ENCODE measurements at places on chromosomes 3 and 15.

DNA sequence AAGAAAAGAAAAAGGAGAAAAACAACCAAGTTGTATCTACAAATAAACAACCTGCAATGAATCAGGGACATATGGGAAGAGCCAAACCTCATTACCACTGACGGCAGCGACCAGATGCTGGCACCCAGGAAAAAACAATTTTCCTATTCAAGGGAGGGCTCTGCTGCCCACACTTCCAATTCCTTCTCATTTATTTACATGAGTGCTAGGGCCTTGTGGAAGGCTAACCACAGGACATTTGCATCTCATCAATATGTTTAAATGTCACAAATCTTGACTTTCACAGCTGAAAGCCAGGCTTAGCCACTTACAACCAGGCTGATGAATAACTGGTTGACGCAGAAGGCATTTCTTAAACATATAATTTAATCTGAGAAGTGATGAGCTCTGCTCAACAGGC is 36.0 kb downstream of the RFTN1 start:
- no peak for DNase-seq

DNA sequence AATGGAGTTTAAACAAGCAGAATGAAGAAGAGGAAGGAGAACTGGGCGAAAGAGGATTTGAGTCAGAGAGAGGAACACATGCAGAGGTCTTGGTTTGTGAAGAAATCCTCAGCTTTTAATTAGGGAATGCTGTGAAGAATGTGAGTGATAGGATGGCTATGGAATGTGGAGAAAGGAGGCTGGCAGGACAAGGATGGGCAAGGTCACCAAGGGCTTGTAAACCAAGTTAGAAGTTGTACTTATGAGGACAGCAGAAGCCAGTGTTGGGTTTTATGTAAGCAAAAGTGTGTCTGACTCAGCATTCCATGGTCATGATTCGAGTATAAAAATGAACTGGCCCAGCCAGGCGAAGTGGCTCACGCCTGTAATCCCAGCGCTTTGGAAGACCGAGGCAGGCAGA is 60.0 kb upstream of the IL12A start:
- peak; percentile 12 for DNase-seq

DNA sequence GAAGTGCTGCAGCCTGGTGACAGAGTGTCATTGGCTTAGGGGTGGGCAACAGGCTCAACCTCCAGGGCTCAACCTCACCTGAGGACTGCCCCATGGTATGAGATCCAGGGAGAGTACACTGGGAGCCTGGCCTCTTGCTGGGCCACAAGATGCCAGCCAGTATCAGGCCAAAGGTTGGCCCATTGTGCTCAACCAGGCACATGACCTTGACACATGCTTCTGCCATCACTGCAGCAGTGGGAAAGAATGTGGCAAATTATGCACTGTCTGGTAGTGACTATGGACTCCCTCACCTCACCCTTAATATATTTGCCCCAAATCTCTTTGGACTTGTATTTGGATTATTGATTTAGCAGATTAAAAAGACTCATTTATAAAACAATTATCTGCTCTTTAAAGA is 233.9 kb upstream of the GOLGA6L4 start:
- DNase-seq: no peak

- DNase-seq: no peak
These were observed 130.3 kb downstream of the NR1I2 start for GRCh38 chr3:119912220-119912619.

- DNase-seq: no peak
These were observed 10.8 kb downstream of the GATA2 start for GRCh38 chr3:128482175-128482574.

DNA sequence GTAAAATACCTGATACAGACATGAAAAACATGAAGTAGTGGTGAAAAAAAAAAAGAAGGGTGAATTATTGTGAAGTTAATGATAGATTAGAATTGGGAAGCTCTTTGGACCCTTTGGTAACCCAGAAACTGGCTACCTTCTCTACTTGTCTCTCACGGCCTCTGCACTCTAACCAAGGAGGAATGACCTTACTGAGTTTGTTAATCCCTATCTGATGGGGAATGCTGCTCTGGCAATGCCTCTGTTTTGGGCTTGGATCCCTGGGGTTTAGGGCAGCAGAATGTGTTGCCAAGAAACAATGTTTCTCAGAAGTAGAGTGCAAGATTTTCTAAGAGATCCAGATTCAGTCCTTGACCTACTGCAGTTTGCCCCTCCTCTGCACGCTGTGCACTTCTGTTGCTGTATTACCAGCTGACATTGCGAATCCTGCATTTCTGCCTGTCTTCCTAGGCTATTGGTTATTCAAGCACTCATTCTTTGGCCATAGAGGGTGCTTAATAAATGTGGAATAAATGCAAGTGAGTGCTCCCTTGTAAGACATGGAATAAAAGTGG is 49.2 kb upstream of the MAP3K13 start:
- no peak for DNase-seq

DNA sequence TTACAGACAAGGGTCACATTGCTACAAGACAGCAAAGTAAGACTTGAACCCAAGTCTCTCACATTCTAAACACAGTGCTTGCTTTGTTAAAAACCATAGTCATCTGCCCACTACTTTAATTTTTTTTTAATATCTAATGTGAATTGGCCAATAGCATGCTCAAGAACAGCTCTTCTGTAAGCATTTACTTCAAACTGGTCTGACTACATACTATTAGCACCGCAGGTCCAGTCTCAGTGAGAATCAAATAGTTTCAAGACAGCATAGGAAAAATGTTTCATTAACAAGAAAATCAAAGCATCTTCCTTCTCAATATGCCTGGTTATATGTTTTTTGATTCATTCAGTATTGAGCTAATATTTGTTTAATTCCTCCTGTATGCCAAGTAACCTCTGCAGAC is 419.9 kb downstream of the ERC2 start:
- no peak for DNase-seq

- no peak for DNase-seq
These were observed 7.4 kb downstream of the EDEM1 start for GRCh38 chr3:5194801-5195509.

GRCh38 chr3:185402561-185402960 is 39.6 kb downstream of the MAP3K13 start:
- DNase-seq: no peak

GRCh38 chr15:41886741-41887140 is 7.1 kb downstream of the SPTBN5 start:
- no peak for DNase-seq

- no peak for DNase-seq
These were observed 331.3 kb upstream of the FRG2C start for GRCh38 chr3:75332794-75333193.

DNA sequence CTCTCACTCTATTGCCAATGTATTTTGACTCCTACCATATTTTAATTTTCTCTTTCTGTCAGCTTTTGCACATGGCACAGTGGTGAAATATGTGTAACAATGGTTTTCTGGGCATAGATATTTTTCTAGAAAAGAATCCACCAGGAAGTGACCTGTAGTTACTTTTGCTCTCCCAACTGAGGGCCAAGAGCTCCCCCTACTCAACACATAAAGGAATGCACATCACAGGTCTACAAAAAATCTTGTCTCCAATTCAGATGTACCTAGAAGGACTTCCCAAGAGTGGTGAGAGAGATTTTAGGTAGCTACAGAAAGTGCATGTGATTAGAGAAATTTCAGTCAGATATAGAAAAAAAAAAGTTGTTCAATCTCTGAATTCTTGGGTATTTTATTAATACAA is 15.6 kb downstream of the CPA3 start:
- DNase-seq: peak; percentile 21

- DNase-seq: no peak
These were observed 2.0 kb downstream of the CTXND1 start for GRCh38 chr15:80249973-80250372.

GRCh38 chr3:119600732-119601131 is 3.0 kb downstream of the PLA1A start:
- DNase-seq: peak; percentile 64

DNA sequence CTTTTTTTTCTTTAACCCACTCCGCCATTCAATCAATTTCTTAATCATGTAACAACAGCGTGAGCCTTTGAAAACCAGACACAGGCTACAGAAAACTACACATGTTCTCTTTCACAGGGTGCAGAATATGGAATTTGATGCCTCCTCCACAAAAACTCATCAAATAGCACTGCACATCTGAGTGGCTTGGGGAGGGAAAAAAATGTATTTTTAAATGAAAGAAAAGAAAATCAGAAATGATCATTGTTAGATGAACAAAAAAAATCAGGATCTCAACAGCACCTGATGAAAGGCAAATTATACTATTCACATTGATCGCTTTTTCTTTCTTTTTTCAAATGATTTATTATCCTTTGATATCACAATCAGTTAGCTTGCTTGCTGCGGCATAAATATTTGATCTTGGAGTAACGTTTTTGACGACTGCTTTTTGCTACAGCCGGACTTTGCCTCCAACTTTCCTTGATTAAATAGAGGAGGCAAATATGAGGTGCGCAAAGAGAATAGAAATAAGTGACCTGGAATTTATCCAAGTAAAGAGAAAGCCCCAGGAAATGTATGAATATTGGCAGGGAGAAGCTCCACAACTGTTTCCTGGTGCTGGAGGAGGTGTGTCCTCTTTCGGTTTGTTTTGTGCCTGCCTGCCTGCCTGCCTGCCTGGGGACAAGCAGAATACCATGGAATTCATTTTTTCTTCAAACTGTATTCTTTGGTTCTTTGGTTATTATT is 63.1 kb downstream of the EDEM1 start:
- DNase-seq: no peak

- DNase-seq: no peak
These were observed 291.6 kb upstream of the PLSCR5 start for GRCh38 chr3:146896711-146897110.

- DNase-seq: no peak
These were observed 311.5 kb upstream of the ROPN1 start for GRCh38 chr3:124303305-124303910.

GRCh38 chr15:39344662-39345141 is 236.2 kb upstream of the THBS1 start:
- DNase-seq: no peak

GRCh38 chr3:2154621-2155020 is 56.0 kb downstream of the CNTN4 start:
- DNase-seq: no peak

GRCh38 chr15:77646104-77646694 is 13.5 kb upstream of the LINGO1 start:
- DNase-seq: no peak

GRCh38 chr15:34241376-34242330 is 16.8 kb downstream of the EMC4 start:
- DNase-seq: no peak

Data from ELF-1 (cell line).